ENCODE measurements at places on chromosomes 12 and 14.
A peak's percentile ranks its signal among the peaks of the same experiment; 100 is the strongest.

DNA sequence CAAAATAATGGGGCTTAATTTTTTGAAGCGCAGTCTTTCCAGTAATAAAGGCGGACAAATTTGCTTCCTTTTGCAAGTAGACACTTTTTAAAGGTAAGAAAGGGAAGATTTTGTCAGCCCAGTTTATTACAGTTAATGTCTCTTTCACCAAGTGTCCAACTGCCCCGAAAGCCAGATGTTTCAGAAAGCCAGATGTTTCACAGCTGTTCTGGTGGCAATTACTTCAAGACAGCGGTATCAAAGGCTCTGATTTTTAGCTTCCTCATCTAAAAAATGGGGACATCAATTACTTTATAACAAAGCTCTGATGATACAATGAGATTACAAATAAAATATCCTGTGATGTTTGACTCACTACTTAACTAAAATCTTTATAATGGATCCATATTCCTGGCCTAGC is 1.0 kb downstream of the WBP11 start:
- DNase-seq = no peak

DNA sequence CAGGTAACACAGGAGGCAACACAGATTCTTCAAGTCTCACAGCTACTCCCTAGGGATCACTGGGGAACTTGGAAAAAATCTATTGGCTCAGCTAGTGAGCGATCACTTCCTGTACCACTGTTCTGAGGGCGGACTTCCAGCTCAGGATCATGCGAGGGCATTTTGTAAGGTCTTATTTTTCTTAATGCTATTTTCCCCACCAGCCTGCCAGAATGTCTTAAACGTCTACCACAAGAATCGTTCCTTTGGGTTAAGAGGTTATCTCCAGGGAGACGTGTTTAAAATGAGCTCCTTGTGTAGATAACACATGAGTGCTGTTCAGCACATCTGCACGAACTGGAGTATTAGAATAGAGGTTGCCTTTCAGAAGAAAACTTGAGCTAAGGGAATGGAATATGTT is 162.6 kb downstream of the ETNK1 start:
- no peak for DNase-seq

GRCh38 chr12:49208676-49209075 is 19.8 kb upstream of the TUBA1A start:
- no peak for DNase-seq

DNA sequence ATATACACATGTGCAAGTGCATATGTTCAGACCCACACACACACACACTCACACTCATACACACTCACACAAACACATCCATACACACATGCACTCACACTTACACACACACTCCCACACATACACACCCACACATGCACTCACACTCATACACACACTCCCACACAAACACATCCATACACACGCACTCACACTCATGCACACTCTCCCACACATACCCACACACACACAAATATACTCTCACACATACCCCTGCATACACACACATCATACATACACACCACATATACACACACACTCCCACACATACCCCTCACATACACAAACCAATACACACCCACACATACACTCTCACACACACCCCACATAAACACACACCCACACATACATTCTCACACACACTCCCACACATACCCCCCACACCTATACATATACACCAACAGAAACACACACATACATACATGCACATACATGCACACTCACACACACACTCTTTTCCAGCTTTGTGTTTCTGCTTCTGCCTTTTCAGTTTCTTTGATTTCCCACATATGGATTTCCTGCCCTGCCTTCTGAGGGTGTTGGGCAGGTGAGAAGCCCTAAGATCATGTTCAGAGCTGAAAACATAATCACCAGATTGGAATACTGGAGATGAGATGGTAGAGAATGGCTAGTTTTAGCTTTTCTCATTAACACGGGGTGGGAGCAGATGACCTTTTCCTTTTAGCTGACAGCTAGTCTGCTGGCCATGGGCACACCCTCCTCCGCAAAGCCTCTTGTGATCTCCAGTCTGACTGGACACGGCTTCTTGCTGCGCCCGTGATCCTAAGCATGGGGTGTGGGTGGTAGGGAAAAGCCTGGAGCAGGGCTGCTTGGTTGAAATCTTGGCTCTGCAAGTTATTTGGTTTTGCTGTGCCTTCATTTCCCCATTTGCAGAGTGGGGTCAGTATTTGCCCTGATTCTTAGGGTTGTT is 214.0 kb downstream of the CHST11 start:
- no peak for DNase-seq

- DNase-seq = no peak
Observed at GRCh38 chr14:74856366-74856765, 19.6 kb downstream of the PROX2 start.

GRCh38 chr14:95231966-95232633 is 74.8 kb upstream of the DICER1 start:
- no peak for DNase-seq

DNA sequence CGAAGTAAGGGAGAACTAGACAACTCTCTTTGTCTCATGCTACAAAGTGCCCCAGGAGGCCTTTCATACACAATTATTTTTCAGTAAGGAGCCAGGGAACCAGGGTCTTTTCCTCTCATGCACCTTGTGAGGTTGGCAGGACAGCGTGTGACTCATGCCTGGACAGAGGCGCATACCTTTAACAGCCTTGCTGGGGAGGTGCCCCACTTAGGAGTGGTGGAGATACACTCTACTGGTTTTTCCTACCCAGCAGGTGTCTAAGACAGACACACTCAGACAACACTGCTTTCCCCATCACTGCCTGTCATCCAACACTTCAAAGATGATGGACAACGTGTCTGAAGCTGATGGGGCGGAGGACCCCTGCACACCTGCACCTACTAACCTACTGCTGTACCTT is 49.1 kb downstream of the B4GALNT3 start:
- no peak for DNase-seq

GRCh38 chr12:72012874-72013273 is 74.2 kb downstream of the TPH2 start:
- no peak for DNase-seq

GRCh38 chr12:106058256-106059182 is 80.2 kb downstream of the NUAK1 start:
- no peak for DNase-seq

DNA sequence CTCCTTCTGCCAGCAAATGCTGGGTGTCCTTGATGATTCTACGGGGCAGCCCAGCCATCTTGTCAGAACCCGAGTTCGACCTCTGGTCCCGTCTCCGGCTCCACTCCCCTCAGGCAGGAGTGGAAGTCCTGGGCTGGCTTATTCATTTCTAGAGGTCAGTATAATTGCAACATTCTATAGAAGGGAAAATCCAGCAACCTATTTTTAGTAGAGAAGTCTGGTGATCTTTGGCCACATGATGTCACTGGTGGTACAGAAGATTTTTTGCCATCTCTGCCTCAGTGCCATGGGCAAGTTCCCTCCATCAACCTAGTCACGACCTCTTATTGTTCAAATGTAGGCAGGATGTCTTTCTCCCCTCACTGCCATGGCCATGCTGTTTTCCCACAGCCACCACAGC is 22.4 kb downstream of the OR10G2 start:
- no peak for DNase-seq

DNA sequence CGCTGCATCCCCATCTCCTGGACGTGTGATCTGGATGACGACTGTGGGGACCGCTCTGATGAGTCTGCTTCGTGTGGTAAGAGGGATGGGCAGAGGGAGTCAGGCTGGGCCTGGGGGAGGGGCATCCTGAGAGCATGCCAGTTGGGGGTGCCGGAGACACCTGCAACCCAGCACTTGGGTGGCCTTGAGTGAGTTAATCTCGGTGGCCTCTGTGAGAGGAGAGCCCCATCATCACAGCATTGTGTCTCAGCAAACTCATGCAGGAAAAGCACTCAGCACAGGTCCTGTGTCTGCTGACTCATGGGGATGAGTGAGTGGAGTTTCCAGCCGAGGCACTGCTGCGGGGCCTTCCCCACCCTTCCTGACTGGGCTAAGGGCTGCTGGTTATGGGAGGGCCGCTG is 19.6 kb upstream of the LRP1-AS start:
- no peak for DNase-seq

- no peak for DNase-seq
Observed at GRCh38 chr14:50728836-50729235, 60.7 kb upstream of the SAV1 start.

- no peak for DNase-seq
Observed at GRCh38 chr12:6468283-6468575, 2.2 kb downstream of the VAMP1 start.

GRCh38 chr14:46582826-46583225 is 68.8 kb downstream of the RPL10L start:
- DNase-seq = no peak

DNA sequence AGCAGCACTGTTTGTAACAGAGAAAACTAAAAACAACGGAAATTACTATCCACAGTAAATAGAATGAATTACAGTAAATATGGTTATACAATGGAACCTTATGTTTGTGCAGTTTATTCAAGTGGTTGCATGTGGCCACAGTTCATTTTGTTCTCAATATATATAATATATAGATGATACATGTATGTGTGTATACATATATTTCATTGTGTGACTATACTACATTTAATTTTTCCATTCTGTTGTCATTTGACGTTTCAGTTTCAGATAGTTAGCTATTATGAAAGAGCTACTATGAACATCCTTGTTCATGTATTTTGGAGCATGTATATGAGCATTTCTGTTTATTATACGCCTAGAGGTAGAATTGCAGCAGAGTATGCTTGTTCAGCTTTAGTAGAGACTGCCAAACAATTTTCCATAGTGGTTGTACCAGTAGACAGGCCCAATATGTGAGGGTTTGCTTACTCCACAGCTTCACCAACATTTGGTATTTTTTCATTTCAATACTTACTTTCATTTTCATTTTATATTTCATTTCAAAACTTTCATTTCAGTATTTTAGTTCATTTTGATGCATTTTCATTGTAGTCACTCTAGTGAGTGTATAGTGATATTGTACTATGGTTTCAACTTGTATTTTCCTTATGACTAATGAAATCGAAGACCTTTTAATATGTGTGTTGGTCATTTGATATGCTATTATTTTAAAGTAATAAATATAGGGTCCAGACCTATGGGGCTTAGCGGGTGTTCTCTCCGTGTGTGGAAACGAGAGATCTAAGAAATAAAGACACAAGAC is 141.5 kb upstream of the FGD4 start:
- no peak for DNase-seq

DNA sequence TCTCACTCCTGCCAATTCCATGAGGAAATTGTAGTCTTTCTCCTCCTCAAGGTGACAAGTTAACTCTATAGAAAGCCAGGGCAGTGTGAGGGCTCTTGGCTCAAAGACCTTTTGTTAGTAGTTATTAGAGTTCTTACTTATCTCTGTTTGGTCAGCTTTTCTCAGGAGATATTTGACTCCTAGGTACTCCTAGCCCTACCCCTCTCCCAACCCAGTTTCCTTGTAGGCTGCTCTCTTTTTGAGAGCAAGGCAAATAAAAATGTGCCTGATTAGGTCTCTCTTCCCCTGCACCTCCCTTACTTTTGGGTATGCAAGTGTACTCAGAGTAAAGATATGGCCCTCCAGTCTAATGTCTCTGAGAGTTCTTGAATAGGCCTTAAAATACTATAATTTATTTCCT is 23.8 kb downstream of the BTG1 start:
- DNase-seq = no peak

DNA sequence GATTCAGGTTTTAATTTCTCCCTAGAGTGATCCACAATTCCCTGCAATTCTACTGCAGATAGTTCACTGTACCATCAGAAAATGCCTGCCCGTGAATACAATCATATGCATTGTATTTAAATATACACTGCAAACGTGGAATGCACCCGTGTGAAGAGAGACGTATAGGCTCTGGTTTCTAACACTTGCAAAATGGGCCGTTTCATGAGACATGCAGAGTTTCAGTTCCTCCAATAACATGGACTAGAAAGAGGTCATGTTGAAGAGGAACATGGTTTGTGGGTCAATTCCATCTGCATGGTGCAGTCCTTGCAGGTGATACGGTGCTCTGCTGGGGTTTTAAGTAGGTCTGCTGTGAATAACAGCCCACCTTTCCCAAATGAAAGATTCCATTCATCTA is 373.3 kb downstream of the TMEM132D start:
- no peak for DNase-seq

- DNase-seq = no peak
Observed at GRCh38 chr12:68772714-68773113, 26.7 kb downstream of the SLC35E3 start.

- DNase-seq = peak; percentile 31
Observed at GRCh38 chr12:131827961-131828534, at the start of gene MMP17. Gene MMP17, plus strand, starts transcription at chr12:131828393. Its CDS starts 102 bp downstream, at chr12:131828495.

- no peak for DNase-seq
Observed at GRCh38 chr12:120234643-120235368, 30.7 kb downstream of the PXN start.

All from stimulated activated CD8-positive, alpha-beta memory T cell treated with anti-CD3 and anti-CD28 coated beads, Interleukin-7, amount 100 ng/mL, for 4 hours (primary cell).